Aorta (tissue), 5 donors: ENCODE measurements at places on chromosomes 3 and 15. TPM values are rescaled to one million over a fixed set of nuclear protein-coding genes. Genes with fewer than 3 reads are reported as not detected.

LPP gene
- 2,536 TPM for total RNA-seq

SLC28A2 gene
- total RNA-seq = not detected

NEK11 gene
- 14.5 TPM for total RNA-seq

NRG4 gene
- not detected for total RNA-seq

PRTG gene
- 4.4 TPM for total RNA-seq

HDAC11 gene
- total RNA-seq = 19.9 TPM

TMEM207 gene
- total RNA-seq = not detected

RBPMS2 gene
- total RNA-seq = 9.9 TPM

BRPF1 gene
- total RNA-seq = 17.6 TPM

TMEM108 gene
- 1.3 TPM for total RNA-seq

ARPIN gene
- 18.4 TPM for total RNA-seq

REC114 gene
- not detected for total RNA-seq

PLSCR4 gene
- total RNA-seq = 69.7 TPM

SERPINI2 gene
- total RNA-seq = 0.51 TPM

TMEM212 gene
- total RNA-seq = not detected

LSAMP gene
- 7.8 TPM for total RNA-seq

KNL1 gene
- total RNA-seq = 0.42 TPM
